Effector memory CD4-positive, alpha-beta T cell (primary cell): ENCODE measurements at places on chromosomes 5 and 9.

- DNase-seq, result no peak
These were observed 568.1 kb upstream of the WWC1 start for GRCh38 chr5:167723254-167723871.

- DNase-seq, result no peak
These were observed 10.7 kb downstream of the HNRNPH1 start for GRCh38 chr5:179612577-179613459.

DNA sequence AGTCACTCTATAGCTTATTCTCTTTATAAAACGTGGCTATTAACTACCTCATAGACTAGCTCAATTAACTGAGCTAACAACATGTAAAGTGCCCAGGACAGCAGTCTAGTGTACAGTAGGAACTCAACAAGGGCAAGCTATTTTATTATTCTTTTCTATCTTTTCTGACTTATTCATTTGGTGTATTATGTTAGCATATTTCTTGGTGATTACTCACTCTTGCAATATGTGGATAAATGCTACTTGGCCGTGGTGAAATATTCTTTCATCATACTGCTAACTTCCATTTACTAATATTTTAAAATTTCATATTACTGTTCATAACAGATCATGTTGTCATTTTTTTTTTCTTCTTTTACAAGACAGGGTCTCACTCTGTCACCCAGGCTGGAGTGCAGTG, 4.9 kb downstream of the SLC25A51 start:
- DNase-seq, result no peak

GRCh38 chr5:14782591-14782990, 89.0 kb downstream of the ANKH start:
- no peak for DNase-seq

GRCh38 chr5:142597546-142598337, 88.1 kb downstream of the FGF1 start:
- DNase-seq, result no peak

DNA sequence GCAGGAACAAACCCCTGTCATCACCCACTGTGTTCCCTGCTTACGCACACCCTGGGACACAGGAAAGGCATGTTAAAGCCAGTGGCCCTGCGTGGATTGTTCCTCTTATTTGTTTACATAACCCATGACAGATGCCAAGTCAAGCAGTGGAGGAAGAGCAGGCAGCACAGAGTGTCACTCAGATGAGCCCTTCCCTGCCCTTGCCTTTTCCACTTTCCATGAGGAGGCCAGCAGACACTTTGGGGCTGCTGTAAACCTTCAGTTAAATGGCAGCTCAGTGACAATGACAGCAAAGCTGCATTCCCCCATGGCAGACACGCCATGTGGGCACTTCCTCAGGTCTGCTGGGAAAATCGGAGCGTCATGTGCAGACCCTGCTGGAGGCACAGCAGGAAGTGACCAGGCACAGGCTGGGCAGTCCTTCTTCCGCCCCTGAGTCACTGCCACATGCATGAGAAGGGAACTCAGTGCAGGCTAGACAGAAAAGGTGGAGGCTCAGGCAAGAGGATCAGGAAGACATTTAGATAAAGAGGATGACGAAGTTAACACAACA, 216.8 kb upstream of the PIK3R1 start:
- DNase-seq, result no peak

DNA sequence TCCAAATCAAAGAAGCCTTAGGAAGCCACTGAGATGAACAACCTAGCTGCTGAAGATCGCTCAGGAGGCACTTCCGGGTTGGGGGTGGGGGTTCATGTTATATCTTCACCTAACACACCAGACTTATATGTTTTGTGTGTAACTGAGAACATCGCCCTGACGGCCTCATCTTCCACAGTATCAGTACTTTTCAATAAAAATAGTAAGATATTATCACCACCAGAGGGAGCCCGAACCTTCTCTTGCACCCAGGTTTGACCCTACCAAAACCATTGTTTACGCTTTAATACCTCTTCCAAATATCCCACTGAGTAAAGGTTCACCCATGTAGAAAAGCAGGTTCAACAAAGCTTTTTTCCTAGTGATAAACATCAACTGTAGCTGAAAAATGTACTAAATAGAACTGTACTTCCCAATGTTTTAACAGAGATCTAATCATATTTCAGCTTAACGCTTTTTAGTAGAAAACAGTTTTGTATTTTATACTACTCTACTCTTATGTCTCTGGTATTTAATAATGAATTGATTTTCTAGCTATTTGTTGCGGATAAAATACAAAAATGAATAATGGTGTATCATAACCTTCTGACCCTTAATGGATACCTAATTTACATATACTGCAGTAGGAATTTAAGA, 244.0 kb downstream of the EPB41L4A start:
- DNase-seq, result no peak

DNA sequence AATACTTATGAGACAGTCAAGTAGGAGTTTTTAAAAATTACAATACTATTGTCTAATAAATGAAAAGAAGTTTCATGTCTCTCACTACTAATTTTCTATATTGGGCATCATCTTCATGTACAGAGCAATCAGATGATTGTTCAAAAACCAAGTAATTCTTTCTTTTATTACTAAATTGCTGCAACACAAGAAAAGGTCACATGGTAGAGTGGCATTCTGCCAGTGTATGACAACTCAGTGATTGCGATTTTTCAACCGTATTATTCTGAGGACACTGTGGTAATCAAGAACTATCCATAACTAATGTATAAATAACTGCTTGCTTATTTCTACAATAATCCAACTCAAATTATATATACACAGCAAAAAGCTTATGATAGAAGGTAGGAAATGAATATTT, 96.7 kb upstream of the GRHPR start:
- DNase-seq, result no peak

GRCh38 chr9:8686516-8686915, 886.9 kb upstream of the DMAC1 start:
- DNase-seq, result no peak

GRCh38 chr9:114300153-114300845, 22.6 kb upstream of the ORM1 start:
- DNase-seq, result no peak

GRCh38 chr5:32496104-32496503, 51.6 kb upstream of the ZFR start:
- DNase-seq, result no peak

DNA sequence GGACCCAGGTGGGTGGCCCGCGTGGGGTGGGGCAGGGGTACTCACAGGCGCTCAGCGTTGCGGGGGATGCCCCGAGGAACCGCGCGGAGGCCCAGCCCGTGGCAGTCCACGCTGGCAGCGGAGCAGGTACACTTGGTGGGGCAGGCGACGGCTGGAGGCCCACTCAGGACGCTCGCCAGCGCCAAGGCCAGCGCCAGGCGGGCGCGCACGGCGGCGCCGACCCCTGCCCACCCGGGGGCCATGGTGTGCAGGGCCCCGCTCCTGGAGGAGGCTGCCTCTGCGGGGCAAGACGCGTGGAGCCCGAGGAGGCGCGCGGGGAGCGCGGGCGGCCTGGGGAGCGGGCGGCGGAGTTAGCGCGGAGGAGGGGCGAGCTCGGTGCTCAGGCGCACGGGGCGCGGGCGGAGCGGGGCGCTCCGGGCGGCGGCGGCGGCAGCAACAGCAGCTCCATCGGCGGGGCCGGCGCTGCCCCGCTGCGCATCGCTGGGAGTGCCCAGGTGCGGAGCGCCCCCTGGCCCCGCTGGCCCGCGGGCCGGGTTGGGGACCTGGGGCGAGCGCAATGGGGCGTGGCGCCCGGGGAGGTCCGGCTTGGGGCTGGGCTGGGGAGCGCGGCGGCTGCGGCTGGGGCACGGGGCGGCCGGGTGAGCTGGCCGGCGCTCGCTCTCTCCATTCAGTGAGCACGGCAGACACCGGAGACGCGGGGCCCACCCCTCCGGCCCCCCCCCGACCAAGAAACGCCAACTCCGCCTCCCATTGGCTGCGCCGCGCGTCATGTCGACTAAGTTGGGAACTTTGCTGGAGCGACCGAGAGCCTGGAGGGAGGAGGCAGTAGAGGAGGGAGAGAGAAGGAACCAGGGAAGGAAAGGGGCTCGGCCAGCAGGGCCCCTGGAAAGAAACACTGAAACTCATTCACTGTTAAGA, at the start of gene SLIT3:
Gene SLIT3 (minus strand): TSS at position 672 of the 918 bp plus-strand sequence. CDS start 430 bp downstream, at position 242.
- no peak for DNase-seq

DNA sequence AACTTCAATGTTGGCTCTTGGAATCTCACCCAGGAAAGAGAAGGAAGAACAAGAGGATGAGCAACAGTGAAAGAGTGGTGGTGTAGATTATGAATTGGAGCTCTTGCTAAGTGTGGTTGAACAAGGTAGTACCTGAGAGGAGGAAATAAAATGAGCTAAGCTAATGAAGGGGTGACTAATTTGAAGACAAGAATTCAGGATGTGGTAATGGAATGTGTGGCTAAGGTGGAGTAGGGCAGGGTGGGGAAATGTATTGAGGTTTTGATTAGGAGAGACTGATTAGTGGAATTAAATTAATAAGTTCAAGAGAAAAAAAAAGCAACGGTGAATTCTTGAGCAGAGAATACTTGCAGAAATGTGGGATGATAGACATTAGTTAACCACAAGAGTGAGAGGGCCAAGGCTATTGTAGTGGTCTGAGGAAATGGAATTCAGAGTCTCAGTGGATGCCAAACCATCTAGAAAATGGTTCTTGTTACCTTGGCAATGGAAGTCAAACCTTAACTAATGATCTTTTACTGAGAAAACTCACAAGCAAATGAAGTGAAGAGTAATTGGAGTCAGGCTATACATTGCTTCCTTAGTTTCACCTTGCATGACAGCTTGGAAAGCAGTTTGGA, 648.3 kb upstream of the ZNF608 start:
- DNase-seq, result no peak

GRCh38 chr9:79054500-79054899, 517.3 kb upstream of the TLE4 start:
- DNase-seq, result no peak

DNA sequence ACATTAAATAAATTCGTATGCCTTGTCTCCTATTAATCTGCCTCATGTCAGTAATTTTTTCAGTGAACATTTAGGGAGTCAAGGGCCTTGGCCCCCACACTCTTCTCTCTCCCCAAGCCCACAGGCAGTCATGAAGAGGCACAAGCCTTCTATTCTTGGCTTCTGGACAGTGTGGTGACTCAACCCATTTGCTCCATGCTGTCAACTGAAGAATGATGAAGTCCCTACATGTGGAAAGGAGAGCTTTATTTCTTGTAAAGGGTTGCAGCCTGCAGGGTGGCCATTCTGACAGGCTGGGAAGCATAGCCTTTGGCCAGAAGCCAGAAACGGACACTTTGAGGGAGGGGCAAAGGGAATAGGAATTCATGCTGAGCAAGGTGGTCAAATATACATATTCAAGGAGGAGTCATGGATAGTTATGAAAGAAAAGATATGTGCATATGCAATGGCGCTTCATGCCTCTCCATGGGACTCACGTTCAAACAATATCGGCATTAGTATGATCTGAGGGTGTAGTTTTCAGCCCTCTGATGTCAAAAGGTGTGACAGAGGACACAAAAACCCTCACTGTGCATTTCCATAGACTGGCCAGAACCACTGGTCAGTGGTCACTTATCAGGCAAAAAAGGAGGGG, 31.3 kb downstream of the ANKRA2 start:
- no peak for DNase-seq

DNA sequence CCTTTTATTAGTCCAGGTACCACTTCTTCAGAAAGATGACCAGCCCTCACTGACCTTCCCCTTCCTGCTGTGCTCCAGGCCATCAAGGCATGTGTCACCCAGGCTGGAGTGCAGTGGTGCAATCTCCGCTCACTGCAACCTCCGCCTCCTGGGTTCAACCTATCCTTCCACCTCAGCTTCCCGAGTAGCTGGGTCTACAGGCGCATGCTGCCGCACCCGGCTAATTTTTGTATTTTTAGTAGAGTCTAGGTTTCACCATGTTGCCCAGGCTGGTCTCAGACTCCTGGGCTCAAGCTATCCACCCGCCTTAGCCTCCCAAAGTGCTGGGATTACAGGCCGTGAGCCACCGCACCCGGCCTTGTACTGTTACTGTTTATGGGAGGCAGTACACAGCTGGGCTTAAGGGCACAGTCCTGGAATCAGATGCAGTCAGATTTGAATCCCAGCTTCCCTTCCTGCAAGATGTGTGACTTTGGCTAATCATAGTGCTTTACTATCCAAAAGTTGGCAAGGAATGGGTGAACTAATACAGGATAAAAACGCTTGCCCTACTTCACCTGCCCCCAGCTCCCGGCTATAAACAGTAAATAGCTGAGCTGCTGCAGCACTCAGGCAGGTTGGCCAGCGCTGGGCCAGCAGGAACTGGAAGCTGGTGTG, 483 bp upstream of the EIF4EBP3 start:
- DNase-seq, result no peak

- no peak for DNase-seq
These were observed 47.6 kb upstream of the GRHPR start for GRCh38 chr9:37374892-37375291.

- DNase-seq, result no peak
These were observed 109.4 kb upstream of the SPRY4 start for GRCh38 chr5:142434322-142434612.

DNA sequence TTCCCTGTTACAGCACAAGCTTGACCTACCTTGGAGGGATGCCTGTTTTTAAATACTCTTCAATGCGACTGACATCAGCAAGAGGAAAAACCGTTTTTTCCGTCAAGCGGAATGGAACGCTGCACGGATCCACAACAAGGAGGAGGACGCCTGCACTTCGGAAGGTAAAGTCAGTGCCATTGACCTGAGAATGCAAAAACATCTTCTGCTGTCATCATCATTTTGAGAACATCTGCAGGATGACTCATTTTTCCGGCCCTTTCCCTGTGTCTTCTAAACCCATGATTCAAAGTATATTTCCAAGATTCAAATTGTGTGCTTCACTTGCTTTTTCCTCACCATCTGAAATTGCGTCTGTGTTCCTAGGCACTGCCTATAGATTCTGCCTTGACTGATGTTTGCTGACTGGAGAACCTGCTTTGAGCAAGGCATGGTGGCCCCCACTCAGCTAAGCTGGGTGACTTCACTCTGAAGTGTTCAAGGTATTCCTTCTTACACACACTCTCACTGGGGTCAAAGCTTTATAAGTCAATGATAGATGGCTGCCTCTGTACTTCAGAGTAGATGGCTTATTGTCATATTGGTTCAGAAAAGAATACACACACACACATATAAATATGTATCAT, 78.1 kb downstream of the CEMIP2 start:
- DNase-seq, result no peak

- DNase-seq, result no peak
These were observed 17.3 kb downstream of the USP20 start for GRCh38 chr9:129852579-129852978.

- DNase-seq, result no peak
These were observed 196.1 kb downstream of the GAS1 start for GRCh38 chr9:86751207-86751606.

GRCh38 chr9:31236344-31236743, 1148.1 kb upstream of the ACO1 start:
- no peak for DNase-seq

DNA sequence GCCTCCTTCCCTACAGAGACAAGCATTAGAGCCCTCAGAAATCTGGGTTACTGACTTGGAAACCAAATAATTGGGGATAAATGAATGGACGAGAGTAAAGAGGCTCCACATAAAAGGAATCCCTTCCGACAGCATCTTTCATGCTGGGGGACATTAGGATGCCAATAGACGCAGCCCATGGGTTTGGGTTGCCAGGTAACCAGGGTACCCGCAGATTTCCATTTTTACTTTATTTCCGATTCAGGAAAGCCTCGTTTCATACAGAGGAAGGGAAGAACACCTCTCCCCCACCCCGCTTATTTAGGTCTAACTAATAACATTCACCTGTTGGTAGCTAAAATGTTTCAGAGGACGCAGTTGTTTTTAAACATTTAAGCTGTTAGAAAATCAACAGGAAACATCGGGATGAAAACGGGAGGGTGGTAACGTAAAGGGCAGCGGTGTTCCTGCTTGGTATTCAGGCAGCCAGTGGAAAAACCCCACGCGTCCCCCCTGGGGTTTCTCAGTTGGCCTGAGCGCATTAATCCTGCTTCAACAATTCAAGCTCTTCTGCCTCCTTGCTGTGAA, 179.5 kb downstream of the YTHDC2 start:
- DNase-seq, result no peak
